ENCODE measurements at places on chromosomes 1 and 21. TPM values are rescaled to one million over a fixed set of nuclear protein-coding genes. Genes with fewer than 3 reads are reported as not detected.

Gene WDR64
- total RNA-seq: not detected

Gene LCE2A
- total RNA-seq: not detected

Gene PKP1
- not detected for total RNA-seq

DNA sequence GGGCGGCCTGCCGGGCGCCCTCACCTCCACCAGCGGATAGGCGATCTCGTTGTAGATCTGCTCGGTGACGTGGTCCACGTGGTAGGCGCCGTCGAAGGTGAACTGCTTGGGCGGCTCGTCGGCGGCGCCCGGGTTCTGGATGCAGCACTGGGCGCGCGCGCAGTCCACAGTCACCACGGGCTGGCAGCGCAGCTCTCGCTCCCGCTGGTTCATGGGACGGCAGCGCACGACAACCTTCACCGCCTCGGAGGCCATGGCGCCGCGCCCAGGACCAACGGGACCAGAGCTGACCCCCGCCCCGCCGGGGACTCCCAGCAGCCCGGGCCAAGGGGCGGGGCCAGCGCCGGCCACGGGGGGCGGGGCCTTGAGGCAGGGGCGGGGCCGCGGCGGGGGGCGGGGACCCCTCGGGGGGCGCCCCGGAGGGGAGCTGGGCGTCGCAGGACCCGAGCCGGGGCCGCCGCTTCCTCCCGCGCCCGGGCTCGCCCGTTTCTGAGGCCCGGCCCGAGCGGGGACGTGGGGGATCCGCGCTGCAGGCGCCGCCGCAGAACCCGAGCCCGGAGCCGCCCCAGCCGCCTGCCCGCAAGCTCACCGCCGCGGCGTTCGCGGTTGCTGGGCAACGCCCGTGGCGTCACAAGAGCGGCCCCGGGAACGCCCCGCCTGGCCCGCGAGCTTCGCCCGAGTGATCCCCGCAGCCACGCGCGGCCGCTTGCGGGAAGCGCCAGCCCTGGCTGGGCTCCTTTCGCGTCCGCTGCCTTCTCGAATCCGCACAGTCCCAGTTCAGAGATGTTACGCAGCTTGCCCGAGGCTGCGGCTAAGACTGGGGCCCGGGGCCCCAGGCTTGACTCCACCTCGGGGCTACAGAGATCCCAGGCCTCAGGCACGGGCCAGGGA is at the start of gene KIF17:
Gene KIF17 (minus strand): TSS at position 556 of the 891 bp plus-strand sequence. CDS start 301 bp downstream, at position 255.
- peak; percentile 86 for DNase-seq

GRCh38 chr1:26025517-26025916 is 3.9 kb downstream of the EXTL1 start:
- DNase-seq: no peak

GRCh38 chr1:29845910-29846309 is 609.6 kb downstream of the PTPRU start:
- no peak for DNase-seq

DNA sequence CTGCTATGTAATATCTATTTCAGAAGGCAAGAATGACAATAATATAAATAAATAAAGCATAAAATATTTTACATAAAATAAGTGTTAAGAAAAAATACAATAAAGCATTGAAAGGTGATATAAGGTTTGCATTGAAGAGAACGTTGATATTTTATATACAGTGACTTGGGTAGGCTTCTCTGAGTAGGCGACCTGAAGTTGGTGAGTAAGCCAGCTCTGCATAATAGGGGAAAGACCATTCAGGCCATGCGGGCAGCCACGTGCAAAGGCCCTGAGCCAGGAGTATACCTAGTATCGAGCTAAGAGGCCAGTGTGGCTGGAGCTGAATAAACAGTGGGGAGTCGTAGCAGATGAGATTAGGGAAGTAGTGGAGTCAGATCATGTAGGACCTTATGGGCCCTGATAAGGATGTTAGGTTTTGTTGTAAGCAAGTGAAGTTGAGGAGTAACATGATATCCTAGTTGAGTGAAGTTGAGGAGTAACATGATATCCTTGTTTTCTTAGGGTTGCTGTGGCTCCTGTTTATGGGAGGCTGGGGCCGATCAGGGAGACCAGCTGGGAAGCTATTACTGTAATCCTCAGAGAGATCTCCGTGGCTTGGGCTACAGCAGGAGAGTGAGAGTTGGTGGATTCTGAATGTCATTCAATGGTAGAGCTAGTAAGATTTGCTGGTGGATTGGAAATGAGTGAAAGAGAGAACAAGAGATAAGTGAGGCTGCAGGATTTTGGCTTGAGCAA is 22.0 kb downstream of the KCNK1 start:
- no peak for DNase-seq

DNA sequence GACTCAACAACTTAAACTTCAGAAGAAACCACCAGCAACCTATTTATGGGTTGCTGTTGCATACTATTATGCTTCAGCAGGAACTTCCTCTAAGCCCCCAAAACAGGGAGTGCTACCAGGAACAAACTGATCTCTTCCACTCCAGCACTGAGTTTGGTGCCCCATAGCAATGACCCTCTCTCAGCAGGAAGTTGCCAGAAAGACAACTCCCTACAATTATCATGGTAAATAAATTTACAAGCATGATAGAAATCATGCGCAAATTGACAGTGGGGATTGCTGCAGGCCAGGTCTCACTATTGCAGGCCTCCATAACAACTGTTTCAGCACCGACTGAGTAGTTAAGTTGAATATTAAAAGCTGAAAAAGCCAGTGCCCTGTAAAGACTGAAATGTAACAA is 180.6 kb downstream of the PLA2G4A start:
- no peak for DNase-seq

DNA sequence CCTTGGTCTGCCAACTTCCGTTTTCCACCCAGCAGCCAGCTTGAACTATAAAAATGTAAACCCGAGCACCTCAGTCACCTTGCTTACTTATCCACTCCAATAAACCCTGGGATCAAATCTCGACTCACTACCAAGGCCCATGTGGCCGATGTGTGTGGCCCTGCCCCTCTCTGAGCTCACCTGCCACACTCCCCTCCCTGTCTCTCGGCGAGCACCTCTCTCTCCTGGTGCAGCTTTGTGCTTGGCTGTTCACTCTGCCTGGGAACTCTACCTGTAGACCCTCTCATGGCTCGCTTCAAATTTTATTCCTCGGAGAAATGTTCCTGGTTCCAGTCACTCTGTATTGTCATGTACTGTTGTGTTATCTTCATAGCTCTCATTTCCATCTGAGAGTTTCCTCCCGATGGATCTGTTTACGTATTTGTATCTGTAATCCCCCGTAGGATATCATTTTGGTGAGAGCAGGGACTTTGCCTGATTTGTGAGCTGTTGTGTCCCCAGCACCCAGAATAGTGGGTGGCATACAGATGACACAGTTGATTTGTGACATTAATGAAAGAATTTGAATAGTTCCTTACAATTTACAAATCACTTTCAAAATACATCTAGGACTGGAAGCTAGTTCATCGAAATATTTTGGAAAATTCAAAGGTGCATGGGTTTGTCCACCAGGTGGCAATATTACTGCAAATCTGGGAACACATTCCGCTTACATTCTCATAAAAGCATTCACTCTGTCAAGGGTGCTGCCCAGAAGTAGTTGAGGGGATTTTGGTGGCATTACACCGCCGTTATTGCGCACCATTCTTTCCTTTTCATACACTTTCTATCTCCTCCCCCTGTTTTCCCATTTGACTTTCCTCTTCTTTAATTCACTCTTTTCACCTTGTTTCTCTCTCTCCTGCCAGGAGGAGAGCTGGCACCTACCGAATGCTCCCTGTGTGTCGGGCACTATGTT is 95.3 kb downstream of the ABCA4 start:
- no peak for DNase-seq

GRCh38 chr1:52692697-52693096 is 5.5 kb downstream of the COA7 start:
- no peak for DNase-seq
